Stimulated activated CD8-positive, alpha-beta memory T cell treated with anti-CD3 and anti-CD28 coated beads, Interleukin-15, amount 100 ng/mL, for 24 hours (primary cell): ENCODE measurements at places on chromosomes 2 and 18.

DNA sequence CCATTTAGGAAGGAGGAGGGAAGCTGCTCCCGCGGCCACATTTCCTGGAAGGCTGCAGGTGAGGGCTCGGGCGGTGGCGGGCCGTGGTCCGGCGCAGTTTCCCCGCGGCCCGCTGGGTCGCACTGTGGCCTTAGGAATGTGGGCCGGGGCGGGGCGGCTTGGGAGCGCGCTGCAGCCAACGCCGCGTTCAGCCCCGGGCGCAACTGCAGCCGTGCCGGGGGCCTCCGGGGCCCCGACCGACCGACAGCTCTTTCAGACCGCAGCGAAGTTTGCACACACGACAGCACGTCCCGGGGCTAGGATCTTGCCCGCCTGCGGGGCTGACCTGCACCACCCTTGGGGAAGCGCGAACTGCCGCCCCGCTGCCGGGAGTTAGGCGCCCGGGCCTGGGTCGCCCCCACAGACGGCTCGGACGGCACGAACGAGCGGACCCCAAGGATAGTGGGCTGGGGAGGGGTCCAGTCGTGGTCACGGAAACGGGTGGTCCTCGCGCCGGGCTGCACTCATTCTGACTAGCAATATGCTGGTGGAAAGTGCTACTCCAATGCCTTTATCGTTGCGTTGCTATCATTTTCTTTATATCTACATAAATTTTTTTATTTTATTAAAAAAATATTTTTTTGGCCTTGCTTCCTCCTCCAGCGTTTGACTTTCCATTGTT lies 69.9 kb upstream of the DLX2 start:
- peak; percentile 39 for DNase-seq

DNA sequence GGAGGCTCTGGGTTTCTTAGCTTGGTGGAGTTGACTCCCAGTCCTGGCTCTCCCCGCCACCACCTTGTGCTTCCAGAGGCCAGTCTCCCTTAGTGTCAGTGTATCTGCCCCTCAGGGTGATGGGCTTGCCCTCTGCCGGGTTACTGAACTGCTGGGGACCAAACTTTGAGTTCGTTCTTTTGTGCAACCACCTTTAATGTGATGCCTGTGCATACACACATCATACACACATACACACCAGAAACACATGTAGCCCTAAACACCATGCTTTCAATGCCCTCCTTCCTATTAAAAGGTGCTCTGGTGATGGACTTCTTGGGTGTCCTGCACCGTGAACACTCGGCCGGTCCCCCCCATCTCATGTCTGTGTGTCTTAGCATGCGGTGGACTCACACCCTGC lies 315.1 kb upstream of the EPAS1 start:
- DNase-seq: no peak

GRCh38 chr2:112047537-112048235 lies 7.4 kb upstream of the TMEM87B start:
- no peak for DNase-seq

- no peak for DNase-seq
These were observed 25.1 kb downstream of the ABCB11 start for GRCh38 chr2:169005994-169006393.

DNA sequence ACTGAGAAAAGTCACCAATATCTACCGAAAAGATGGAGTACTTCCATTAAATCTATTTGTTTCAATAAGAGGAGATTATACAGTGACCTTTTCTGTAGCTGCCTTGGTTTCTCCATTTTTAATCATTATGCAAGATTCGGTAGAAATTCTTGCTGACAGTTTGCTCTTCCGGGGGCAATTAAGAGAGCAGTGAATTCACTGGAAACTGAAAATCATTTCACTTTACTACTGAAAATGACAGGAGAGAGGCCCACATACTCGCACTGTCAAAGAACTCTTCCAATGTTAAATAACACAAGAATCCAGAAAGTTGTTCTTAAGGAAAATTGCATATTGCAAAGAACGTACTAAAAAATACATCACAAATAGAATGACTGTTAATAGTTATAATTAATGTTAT lies 699.3 kb downstream of the CBLN2 start:
- no peak for DNase-seq

DNA sequence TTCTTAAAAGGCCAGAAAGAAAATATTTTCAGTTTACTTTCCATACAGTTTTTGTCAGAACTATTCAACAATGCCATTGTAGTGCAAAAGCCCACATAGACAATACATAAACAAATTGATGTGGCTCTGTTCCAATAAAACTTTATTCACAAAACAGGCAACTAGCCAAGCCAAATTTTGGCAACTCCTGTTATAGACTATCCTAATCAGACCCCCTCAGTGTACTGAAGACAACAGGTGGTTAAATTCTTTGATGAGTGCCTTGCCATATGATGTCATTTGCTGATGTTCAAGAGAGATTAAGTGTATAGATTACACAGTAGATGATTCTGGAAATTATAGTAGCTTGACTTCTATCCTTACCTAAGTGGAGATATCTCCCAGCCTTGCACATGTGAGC lies 83.4 kb downstream of the FANCL start:
- DNase-seq: no peak

DNA sequence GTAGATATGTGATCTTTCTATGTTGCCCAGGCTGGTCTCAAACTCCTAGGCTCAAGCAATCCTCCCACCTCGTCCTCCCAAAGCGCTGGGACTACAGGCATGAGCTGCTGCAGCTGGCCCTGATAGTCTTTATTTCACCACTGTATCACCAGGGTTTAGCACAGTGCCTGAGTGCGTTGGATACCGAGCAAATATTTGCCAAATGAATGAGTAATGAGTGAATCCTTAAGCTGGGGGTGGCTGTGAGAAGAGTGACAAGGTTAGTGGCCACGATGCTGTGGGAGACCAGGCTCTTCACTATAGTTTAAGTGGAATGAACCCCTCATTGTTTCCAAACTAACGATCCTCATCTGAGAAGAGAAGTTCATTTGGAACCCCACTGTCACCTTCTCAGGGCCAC lies 60.8 kb upstream of the FAM136A start:
- DNase-seq: no peak

GRCh38 chr18:27377251-27377650 lies 192.1 kb upstream of the CHST9 start:
- no peak for DNase-seq

GRCh38 chr18:28189400-28190239 lies 12.7 kb upstream of the CDH2 start:
- DNase-seq: no peak

GRCh38 chr2:240991378-240992263 lies 6.8 kb upstream of the SNED1 start:
- no peak for DNase-seq

GRCh38 chr2:8153258-8153718 lies 528.6 kb upstream of the ID2 start:
- no peak for DNase-seq

DNA sequence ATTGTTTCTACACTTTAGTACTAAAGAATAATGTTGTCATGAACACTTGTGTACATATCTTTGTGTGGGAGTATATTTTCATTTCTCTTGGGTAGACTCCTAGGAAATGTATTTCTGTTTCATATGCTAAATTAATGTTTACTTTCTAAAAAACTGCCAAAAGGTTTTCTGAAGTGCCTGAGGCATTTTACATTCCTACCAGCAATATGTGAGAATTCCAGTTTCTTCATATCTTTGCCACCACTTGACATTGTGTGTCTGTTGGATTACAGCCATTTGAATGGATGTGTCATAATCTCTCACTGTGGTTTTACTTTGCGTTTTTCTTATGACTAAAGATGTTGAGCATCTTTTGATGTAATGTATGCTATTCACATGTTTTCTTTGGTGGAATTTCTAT lies 428.2 kb upstream of the KCNH7 start:
- DNase-seq: no peak

- DNase-seq: no peak
These were observed 95.3 kb upstream of the FAM136A start for GRCh38 chr2:70397186-70397585.

DNA sequence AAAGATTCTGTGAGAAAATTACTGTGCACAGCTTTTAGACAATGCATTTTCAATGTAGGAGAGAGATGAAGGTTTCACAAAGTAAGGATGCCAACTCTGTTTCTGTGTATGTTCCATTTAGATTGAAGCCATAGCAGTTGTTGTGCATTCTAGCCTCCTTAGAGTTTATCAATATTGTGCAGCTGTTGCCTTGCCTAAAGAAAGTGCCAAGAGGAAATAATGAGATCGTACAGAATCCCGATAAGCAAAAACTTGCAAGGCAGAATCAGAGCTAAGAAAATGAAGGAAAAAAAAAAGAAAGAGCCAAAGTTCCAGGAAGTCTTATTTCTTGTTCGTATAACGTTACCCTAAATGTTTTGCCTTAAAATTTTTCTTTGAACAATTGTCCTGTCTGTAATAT lies 965.0 kb downstream of the DCDC2C start:
- DNase-seq: no peak

DNA sequence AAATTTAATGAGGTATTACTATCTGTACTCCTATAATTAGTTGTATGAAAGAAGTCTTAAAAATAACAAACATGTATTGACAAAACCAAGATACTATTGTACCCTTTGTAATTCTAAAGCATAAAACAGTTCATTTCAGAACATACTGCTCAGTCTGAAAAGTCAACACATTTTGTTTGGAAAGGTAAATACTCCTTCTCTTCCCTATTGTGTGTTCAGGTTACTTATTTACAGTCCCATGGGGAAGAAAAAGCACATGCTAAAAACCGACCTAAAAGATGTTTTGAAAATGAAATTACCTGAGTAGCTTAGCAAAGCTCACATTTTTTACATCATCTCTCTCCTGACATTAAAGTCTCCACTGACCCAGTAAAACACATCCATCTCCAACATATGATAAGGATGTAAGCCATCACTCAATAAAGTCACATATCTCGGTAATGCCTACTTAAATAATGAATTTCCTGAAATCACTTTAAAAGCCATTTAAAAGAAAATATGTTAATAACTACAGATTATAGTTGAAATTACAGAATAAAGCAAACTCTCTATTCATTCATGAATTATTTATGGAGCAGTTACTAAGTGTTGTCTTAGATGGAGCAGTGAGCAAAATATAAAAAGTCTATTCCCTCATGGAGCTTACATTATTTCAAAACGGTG lies 75.6 kb upstream of the FZD5 start:
- DNase-seq: no peak

DNA sequence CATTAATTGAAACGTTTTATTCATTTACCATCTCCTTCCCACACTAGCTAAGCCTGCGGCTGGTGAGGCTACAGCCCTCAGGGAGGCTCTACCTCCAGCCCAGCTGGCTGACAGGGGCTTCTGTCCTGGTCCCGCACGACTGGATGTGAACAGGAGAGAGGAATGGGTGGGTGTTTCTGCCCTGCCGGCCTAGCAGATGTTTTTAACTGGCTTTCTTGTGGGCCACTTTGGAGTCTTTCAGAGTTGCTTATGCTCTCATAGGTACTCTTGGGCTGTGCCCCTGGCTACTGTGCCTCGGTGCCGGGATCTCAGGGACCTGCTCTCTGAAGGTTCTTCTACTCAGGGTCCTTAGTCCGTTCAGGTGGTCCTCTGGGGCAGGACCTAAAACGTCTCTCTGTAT lies 184.3 kb upstream of the TWIST2 start:
- no peak for DNase-seq

- no peak for DNase-seq
These were observed 21.3 kb downstream of the COMMD1 start for GRCh38 chr2:61926531-61927477.

DNA sequence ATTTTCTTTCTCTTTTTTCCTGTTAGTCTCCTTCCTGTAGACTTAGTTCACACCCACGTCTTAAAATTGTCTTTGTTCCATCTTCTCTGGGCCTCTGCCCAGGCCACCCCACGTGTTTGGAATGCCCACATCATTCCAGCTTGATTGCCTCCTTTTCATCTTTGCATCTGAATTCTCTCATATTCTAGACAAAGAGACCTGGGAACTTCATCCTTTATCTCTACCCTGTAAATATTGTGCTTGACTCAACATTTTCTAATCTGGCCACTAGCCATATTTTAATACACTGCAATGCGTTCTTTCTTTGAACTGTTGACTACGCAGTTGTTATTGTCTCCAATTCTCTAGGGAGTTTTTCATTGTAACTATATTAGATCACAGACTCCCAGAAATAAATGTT lies 187.5 kb upstream of the NRXN1 start:
- DNase-seq: no peak

DNA sequence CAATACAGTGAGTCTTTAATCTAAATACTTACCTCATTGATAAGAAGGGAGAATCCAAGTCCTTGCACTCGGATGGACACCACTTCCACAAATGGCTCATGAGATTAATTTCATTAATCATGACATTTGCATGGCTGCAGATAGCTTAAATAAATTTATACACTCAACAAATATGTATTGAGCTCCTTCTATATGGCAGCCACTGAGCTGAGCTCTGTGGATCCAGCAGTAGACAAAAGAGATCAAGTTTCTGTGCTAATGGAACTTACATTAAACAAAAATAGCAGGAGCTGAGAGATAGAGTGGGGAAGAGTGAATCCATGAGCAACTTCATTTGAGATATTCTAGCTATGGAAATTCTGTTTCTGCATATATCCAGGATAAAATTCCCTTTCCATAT lies 44.4 kb downstream of the RAB27B start:
- DNase-seq: no peak

GRCh38 chr2:27307545-27308358 lies 493 bp downstream of the UCN start:
- no peak for DNase-seq

- DNase-seq: no peak
These were observed 177.5 kb downstream of the CD8B2 start for GRCh38 chr2:106664669-106665068.

GRCh38 chr2:164824872-164825271 lies 16.8 kb downstream of the COBLL1 start:
- no peak for DNase-seq

GRCh38 chr2:102983786-102984185 lies 222.0 kb downstream of the TMEM182 start:
- no peak for DNase-seq
